Hematopoietic multipotent progenitor cell treated with erythropoietin and hydrocortisone succinate and interleukin-3 and kit ligand, for 6 days (in vitro differentiated cells): ENCODE measurements at places on chromosomes 11 and 22.

GRCh38 chr22:45598596-45599217, 72.9 kb upstream of the ATXN10 start:
- no peak for DNase-seq

GRCh38 chr11:127006311-127006710, 5.7 kb upstream of the KIRREL3 start:
- DNase-seq: no peak

DNA sequence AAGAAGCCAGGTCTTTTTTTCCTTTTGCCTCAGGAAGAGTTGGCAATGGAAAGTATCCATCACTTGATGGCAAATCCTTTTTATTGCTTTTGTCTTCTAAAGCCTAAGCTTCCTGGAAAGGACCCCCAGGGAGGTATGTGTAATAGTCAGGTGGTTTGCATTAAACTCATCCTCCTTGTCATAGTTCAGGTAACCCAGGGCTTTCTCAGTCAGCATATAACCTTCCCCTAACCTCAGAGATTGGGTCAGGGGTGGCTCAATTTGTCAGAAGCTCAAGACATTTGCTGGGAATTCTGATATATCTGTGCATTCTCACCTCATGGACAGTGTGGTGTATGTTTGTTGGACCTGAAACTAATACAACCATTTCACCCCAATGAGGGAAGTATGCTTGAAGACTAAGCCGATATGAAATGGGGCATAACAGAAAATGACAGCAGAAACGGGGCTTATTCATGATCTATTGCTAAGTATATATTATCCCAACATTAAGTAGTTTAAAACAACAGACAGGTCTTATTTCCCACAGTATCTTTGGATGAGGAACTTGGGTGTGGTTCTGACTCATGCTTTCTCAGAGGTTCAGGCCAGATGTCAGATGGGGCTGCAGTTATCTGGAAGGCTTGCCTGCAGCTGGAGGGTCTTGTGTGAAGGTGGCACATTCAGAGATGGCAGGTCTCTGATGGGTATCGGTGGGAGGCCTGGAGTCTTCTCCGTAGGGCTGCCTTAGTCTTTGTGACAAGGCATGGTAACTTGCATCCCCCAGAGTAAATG, 135.8 kb upstream of the SPON1 start:
- peak; percentile 81 for DNase-seq

DNA sequence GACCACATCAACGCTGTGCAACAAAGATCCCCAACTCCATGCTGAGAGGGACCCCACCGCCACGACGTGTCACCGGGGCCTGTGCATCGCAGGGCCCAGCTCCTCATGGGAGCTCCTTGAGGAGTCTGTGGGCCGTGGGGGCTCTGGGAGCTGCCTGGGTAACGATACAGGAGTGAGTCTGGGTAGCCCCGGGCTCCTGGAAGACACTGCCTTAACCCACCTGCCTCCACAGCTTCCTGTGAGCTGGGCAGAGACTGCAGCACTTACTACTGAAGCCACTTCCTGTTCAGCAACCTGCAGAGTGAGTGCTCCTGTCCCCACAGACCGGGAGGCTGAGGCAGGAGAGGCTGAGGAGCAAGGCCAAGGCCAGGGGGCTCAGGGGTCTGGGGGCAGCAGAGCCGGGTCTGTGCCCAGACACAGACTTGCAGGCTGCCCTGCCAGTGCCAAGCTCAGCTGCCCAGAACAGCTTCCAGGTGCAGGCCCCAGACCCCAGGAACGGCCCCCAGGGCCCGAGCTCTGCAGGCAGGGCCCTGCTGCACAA, 226.7 kb downstream of the BRD1 start:
- DNase-seq: no peak

DNA sequence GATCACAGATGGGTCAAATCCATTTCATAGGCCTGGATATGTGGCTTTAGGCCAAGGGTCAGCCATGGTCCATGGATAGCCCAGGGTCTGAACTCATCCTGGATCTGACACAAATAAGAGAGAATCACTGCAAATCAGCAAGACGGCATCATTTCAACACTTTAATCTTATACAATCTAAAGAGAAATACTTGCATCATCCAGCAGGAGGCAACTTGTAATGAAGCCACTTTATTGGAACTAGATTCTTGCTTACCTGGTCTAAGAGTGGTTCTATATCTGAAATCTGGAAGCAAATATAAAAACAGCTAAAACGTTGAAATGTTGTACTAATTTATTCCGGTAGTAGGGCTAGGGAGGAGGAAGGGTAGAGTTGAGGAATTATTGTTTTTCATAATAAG, 870.1 kb downstream of the JRKL start:
- peak; percentile 1 for DNase-seq

DNA sequence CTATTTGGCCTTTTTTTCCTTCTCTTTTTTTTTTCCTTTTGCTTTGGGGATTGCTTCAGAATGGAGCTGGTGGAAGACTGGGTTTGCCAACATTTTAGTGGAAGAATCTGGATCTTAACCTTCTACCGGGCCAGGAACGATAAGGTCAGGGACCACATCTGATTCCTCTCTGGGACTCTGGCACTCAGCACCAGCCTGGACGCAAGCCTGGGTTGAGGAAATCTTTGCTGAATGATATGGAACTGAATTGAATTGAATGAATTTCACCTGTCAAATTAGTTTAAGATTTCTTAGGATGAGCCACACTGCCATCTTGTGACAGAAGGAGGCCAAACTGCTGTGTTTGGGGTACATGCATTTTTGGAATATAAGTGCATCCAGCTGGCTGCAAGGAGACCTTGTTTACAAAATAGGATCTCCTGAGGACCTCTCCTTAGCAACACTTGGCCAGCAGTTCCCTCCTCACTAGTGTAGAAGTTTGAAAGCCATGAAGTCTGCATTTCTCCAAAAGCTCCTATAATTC, 30.4 kb downstream of the TPBGL start:
- peak; percentile 43 for DNase-seq
